ENCODE measurements at places on chromosomes 4 and X.

DNA sequence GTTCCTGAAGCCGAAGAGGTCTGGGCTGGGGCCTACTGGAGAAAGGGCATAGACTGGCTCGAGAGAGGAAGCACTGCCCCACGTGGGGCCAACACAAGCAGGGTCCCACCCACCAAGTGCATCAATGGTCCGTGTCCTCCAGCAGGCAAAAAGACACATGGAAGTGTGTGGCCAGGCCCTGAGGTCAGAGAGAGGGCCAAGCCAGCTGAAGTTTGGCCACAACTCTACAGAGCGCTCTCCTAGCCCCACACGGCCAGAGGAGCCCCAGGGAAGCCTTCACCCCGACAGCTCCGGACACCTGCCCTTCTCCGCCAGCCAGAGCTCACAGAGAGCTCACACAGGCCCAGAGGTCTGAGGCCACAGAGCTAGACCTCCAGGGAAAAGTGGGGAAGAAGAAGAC, 8.5 kb upstream of the KDM5C start:
- no peak for DNase-seq

DNA sequence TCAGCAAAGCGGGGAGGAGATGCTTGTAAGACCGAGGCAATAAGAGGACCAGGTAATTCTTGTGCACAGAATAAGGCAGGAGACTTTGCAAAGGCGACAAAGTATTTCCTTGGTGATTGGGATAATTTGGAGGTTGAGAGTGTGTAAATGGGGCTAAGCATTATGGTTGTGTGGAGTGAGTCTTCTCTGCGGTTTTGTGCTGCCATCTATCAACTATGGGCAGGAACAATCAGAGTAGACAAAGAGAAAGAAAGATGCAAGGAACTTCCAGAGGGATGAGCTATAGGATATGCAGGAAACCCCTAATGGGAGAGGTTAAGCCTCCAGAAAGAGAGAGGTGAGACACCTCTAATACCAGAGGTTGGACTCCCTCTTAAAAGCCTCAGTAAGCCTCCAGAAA, 339.8 kb downstream of the PAPSS1 start:
- DNase-seq: no peak

- no peak for DNase-seq
These were observed 664.5 kb downstream of the PDHA2 start for GRCh38 chr4:96504386-96504785.

DNA sequence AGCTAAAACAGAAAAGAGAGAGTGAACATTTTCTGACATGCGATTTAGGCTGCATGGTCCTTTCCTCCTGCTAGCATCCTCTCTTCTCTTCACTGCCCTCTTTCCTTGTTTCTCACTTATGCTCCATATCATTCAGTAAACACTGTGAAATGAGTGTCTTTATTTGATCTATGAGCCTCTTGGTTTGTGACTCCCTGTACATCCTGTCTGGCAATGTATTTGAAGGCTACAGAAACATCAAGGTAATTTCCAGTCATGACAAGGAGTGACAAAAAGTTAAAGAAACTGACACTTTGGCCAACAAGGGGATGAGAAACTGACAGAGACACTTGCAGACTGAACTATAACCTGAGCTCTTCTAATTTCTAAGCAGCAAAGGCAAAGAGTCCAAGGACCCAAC, 8.7 kb downstream of the FTHL17 start:
- no peak for DNase-seq

DNA sequence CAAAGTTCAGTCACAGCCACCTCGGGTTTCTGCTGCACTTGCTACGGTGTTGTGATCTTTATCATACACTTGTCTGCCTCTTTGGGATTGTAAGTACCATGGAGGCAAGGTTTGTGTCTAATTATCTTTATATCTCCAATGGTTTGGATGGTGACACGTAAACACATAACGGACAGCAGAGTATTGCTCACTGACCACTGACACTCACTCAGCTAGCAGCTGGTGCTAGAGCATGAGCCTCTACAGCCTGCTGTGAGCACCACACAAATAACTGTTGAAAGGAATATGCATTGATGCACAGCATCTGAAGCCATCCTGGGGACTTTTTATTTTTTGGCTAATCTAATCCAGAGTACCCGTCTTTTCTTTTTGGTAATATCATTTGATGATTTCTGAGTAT, 156.0 kb downstream of the DCLK2 start:
- DNase-seq: no peak

DNA sequence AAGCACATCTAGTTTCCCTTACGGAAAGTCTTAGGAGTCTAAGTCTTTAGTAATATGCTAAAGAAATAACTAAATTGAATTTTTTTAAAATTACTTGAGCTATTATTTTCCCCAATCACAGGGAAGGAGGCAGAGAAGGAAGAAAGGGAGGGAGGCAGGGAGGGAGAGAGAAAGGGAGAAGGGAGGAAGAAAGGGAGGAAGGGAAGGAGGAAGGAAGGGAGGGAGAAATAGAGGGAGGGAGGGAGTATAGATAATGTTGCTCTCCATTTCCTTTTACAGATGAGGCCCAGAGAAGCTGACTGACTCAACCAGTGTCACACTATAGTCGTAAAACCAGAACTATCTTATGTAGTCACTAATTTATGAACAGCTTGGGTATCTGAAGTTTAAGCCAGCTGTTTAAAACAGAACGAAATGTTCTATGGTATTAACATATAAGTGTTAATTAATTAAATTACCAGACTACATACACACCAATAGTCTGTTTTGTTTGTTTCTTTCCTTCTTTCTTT, 14.6 kb downstream of the SH3RF1 start:
- no peak for DNase-seq

DNA sequence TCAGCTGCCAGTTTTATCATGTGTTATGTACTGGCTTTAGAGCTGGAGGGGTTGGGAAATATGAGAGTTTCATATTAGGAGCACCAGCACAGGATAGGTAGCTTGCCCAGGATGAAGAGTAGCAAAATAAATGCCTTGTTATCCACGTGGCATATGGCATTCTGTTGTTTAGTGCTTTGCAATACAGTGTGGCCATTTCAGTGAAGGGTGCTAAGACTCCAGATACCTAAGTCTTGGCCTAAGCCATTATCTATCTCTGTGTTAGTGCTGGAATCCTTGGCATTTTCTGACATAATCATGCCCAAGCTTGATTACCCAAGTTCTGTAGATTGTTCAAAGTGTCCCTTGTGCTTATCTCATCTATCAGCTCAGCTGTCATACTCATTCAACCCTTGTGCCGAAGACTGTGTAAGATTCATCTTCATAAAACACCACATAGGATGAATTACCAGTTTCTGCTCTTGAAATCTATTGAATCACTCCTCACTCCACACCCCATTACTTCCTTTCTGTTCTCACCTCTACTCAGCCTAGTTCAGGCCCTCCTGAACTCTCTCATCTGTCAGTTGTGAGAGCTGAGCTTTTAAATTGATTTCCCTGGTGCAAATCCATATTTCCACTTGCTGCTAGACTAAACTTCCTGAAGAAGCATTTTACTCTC, 73.5 kb downstream of the CLCN5 start:
- DNase-seq: no peak

GRCh38 chrX:74117962-74118902, 185.7 kb upstream of the ZCCHC13 start:
- no peak for DNase-seq

DNA sequence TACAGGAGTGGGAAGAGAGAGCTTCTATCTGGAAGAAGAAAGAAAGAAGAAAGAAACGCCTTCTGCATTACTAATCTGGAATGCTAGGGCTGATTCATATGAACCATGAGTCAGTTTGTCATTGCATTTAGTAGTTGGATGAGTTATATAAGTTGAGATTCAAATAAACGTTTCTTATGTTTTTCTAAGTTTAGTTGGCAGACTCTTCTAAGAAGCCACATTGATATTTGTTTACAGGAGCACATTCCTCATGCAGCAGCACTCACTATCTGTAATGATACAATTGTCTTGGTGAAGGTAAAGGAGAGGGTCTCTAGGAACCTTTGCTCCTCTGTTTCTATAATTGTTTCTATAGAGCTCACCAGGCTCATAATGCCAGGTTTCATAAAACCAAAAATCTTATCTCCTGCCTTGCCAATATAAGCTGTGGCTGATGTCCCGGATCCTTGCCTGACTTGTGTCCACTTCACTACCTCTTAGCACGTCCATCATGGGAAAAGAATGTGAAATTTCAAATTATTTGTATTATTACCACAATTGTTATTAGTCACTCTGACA, 39.5 kb downstream of the HOPX start:
- no peak for DNase-seq

DNA sequence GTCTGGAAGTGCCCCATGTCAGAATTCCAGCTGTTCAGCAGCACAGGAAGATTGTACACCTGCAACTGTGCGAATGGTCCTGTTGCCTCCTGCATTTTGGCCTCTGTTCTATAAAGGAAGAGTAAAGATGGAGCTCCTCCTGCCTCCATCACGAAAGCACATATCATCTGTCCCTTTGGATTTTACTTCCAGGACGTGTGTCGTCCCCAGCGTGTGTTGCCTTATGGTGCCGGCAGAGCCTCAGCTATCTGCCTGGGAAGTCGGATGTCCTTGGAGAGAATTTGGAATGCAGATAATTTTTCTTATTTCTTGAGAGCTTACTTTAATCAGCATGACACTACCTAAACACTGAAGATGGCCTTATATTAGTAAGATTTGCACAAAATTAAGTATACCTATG, 97.7 kb downstream of the GATB start:
- DNase-seq: no peak

DNA sequence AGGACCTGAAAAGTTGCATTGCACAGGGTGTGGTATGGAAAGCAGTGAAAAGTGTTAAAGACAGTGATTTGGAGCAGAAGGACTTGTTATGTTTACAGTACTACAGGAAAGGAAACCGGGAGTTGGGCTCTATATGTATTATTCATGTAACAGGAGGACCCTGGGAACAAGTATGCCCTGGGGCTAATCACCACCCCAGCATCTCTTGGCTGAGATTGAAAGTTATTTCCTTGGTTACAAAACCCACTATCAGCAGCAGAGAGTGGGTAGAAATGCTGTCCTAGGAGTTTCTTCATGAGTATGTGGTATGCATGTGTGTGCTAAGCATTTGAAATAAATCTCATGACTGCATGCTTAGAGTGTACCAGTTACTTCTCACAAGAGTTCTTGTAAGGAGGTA, 46.9 kb downstream of the STK32B start:
- DNase-seq: no peak

- no peak for DNase-seq
These were observed 10.3 kb downstream of the FGF2 start for GRCh38 chr4:122836941-122837340.

GRCh38 chr4:1090465-1091440, 22.6 kb downstream of the RNF212 start:
- no peak for DNase-seq

- DNase-seq: no peak
These were observed 47.9 kb upstream of the RGN start for GRCh38 chrX:47030339-47030738.
